ENCODE measurements at places on chromosomes 1 and 21.

DNA sequence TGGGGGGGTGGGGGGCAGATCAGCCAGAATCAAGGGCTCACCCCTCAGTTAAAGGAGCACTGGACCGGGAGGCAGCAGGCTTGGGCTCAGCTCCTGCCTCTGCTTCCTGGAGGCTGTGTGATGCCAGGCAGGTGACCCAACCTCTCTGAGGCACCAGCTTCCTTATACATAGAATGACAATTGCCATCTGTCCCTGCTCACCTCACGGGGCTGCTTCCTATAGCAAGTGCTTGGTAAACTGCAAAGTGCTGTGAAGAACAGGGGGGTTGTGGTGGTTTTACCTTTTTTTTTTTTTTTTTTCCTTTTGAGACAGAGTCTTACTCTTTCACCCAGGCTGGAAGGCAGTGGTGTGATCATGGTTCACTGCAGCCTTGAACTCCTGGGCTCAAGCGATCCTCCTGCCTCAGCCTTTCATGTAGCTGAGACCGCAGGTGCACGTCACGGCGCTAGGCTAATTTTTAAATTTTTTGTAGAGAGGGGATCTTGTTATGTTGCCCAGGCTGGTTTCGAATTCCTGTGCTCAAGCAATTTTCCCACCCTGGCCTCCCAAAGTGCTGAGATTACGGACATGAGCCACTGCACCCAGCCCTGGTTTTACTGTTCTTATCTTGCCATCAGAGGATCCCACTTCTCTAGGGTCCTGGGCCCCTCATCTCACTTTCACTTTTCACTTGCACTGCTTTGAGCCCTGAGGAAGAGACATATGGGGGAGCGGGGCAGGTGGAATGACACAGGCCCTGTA is 11.6 kb downstream of the KCNQ4 start:
- DNase-seq = no peak

GRCh38 chr1:39082010-39082799 is 56.1 kb downstream of the NDUFS5 start:
- no peak for DNase-seq

- no peak for DNase-seq
Observed at GRCh38 chr1:154777154-154777553, 92.9 kb downstream of the KCNN3 start.

GRCh38 chr1:43346636-43347035 is 9.0 kb downstream of the MPL start:
- no peak for DNase-seq

DNA sequence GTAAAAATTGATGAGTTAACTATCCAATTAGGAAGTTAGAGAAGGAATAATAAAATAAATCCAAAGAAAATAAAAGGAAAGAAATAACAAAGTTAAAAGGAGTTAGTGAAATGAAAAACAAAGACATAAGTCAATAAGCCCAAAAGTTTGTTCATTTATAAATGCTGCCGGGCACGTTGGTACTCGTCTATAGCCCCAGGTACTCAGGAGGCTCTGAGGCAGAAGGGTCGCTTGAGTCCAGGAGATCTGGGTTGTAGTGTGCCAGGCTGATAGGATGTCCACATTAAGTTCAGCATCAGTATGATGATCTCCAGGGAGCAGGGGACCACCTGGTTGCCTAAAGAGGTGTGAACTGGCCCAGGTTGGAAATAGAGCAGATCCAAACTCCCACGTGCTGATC is 35.5 kb upstream of the VANGL1 start:
- DNase-seq = no peak

GRCh38 chr1:32142446-32143301 is 34.8 kb downstream of the KPNA6 start:
- peak; percentile 74 for DNase-seq

- no peak for DNase-seq
Observed at GRCh38 chr21:22791986-22792560, 1793.9 kb downstream of the NCAM2 start.

- no peak for DNase-seq
Observed at GRCh38 chr1:57674801-57675200, 250.9 kb upstream of the DAB1 start.

GRCh38 chr1:243713470-243714186 is 136.4 kb downstream of the AKT3 start:
- DNase-seq = peak; percentile 66

GRCh38 chr1:19439464-19440171 is 45.7 kb downstream of the CAPZB start:
- peak; percentile 83 for DNase-seq

Measured in right cardiac atrium (tissue), 5 donors.